ENCODE measurements at places on chromosomes 1 and 21.

DNA sequence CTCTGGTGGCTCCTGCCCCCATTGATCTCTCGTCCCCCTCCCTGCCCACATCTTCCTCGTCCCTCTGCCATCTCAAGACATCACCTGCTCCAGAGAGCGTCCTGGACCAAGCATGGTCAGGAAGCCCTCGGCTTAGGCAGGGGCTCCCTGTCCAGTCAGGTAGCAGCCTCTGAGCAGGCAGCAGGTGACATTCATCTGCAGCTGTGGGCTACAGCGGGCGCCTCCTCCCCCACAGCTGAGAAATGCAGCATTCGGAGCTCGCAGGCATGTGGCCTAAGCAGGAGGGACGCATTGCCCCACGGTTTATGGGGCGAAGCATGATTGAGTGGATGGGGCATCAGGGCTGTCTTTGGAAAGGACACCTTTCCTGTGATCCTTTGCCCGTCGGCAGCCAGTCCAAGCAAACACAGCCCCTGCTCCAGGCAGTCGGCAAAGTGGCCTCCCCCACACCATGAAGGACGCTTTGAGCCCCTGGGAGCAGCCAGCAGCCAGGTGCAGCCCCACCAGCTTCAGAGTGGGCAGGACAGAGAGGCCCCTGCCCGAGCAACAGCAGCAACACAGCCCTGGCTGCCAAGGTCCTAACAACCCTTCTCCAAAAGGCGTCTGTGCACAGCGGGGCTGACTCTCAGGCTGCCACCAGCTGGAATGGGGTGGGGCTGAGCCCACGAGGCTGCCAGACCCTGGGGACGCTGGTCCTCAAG lies 234.1 kb upstream of the VAMP3 start:
- DNase-seq: no peak

DNA sequence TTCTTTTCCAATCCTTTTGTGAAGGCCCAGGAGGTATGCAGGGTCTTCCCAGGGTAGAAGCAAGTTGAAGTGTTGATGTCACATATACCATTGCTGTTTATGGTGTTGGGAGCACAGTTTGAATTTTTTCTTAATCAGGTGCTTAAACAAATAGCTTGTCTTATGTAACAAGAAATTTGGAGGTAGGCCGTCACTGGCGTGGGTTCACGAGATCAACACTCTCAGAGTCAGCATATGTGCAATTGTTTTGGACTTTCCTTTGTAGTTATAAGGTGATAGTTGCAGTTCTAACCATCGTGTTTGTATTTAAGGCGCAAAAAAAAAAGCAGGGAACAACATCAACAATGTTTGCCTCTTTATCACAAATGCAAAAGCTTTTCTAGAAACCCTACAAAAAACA lies 13.3 kb downstream of the FNBP1L start:
- DNase-seq: no peak

GRCh38 chr1:80542231-80542630 lies 1258.5 kb upstream of the ADGRL2 start:
- no peak for DNase-seq

- no peak for DNase-seq
Observed at GRCh38 chr1:170240409-170240808, 94.7 kb downstream of the NTMT2 start.

DNA sequence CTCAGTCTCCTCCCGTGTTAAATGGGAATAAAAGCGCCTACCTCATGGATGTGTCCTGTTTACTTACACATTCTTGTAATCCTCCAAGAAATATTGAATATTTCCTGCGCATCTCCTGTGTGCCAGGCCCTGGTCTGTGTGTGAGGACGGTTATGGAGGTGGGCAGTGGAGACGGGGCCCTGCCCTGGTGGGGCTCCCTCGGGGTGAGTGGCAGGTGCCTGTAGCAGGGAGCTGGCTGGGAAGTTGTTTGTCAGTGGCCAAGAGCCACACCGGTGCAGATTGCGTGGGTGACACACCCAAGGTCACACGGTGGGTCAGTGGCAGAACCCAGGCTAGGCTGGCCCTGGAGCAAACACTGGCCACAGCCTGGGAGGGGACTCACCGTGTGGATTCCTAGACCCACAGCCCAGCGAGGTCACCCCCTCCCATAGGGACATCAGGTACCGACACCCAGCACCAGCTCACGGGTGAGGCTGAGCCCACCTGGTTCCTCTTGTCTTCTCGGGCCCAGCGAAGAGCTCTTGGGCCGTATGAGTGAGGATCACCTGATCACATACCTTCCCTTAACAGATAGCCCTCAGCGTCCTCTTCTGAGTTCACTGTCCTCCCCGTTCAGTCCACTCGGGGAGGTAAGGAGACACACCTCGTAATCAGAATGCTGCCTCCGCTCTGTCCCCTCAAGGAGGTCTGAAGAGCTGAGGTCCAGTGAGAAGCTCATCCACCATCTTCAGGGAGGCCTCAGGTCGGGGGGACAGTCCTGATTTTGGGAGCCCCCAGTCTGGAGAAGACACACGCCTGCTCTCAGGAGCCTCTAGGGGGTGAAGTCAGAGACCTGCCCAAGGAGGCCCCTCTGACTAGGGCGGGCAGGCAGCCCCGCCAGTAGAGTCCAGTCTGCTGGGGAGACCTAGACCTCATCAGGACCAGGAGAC lies 349.6 kb downstream of the MATN1 start:
- no peak for DNase-seq

DNA sequence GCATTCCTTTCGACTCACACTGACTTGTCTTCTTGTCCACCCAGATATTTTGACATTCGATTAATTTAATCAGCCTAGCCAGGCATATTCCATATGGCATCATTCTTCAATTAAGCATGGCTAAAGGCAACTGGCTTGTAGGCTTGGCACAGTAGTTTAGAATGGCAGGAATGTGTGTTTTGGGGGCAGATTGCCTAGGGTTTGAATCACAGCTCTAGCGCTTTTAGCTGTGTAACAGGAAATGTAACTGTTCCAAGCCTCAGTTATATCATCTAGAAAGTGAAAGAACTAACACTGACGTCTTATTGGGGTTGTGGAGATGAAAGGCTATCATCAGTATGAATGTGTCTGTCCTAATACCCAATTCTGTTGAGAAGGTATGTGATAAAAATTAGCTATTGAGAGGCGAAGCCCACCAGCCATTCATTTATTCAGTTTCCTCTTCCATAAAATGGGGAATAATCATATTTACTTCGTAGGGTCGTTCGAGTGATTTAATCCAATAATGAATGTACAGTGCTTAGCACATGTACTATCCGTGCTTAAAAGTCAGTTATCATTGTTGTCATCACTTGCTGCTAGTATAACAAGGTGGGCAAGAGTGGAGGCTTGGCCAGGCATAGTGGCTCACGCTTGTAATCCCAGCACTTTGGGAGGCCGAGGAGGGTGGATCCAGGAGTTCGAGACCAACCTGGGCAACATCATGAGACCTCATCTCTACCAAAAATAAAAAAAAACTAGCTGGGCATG lies 41.6 kb upstream of the GRHL3 start:
- DNase-seq: no peak

GRCh38 chr1:236002025-236002390 lies 62.9 kb downstream of the NID1 start:
- DNase-seq: no peak

- DNase-seq: no peak
Observed at GRCh38 chr1:230611128-230611877, 31.0 kb upstream of the COG2 start.
